AG04450 (cell line): ENCODE measurements at places on chromosomes 6 and 20.

DNA sequence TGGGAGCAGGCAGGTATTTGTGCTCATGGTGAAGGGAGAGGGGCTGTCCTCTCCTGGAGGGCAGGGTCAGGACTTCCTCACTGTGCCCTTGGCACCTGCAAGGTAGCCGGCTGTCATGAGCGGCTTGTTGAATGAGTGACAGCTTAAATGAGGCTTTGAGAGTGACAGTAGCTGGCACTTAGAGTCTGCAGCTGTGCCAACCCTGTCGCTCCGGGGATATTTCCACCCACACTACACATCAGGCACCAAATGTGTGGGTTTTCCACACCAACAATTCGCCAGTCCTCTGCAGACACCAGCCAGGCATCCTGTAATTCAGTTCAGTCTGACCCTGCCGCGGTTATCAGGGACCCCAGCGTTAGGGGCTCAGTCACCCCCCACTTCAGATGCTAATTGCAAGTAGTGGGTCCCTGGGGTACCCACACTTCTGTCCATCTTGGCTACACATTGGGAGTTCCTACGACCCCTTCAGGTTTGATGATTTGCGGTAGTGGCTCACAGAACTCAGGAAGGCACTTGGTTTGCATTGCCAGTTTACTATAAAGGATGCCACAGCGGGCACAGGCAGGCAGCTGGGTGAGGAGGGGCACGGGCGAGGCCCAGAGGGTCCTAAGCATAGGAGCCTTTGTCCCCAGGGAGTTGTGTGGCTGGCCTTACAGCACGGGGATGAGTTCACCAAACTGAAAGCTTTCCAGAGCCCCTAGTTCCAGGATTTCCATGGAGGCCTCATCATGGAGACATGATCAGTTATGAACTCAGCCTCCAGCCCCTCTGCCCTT lies 9.1 kb downstream of the MTG2 start:
- DNase-seq = no peak

GRCh38 chr20:46670585-46671584 lies 18.4 kb downstream of the TP53RK start:
- DNase-seq = no peak

DNA sequence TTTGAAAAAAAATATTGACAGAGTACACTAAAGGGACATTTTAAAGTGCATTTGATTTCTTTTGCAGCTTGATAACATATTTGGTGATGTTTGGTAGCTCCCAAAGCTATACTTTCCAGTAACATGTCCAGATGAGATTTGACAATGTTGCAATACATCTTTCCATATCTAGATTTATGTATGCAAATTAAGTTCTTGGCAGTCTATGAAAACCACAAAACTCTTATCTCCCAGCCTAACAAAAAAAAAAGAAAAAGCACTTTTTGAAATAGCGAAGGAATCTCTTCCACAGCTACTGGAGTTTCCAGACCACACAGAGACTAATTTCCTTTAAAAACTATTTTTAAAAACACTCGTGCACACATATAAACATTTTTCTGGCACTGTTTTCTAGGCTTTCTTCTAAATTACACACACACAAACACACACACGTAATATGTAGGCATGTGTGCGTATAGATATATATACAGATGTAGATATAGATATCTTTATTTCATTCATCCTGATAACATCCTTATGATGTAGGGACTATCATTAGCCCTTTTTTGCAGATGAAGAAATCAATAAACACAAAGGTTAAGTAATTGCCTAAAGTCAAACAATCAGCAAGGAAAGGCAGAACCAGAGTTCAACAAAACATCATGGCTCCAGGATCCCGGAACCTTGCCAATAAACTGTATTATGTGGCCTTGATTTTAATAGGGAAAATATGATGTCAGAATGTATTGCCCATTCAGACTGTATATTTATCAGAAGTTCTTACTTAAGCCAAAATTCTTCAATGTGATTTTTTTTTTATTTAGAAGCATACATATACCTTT lies 93.3 kb downstream of the ADGRB3 start:
- DNase-seq = no peak

DNA sequence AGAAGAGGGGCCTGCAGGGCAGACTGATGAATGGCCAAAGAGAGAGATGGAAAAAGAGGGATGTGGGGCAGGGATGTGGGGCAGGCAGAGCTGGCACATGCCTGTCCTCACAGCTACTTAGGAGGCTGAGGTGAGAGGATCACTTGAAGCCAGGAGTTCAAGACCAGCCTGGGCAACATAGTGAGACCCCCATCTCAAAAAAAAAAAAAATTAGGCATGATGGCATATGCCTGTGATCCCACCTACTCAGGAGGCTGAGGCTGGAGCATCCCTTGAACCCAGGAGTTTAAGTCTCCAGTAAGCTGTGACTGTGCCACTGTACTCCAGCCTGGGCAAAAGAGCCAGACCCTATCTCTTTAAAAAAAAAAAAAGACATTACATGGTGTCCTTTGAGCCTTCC lies 34.8 kb downstream of the RNF8 start:
- no peak for DNase-seq

- DNase-seq = peak; percentile 77
Measured at GRCh38 chr20:44692932-44693480, 22.2 kb upstream of the CCN5 start.

DNA sequence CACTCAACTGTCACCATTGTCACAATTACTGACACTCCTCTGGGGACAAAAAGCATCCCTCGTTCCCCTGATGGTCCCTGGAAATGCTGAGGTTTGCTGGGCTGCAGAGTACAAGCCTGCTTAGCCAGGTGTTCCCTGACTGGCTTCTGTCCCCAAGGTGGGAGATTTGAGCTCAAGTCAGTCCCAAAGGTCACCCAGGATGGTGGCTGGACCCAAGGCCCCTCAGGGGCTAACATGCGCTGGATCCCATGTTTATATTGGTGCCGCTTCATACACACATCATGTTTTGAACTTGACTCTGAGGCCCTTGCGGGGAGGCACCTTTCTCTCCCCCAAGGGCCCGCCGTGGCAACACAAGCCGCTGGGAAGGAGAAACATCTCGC lies 44.2 kb downstream of the PMEPA1 start:
- DNase-seq = no peak

- no peak for DNase-seq
Measured at GRCh38 chr6:168104636-168105035, 25.6 kb upstream of the FRMD1 start.

DNA sequence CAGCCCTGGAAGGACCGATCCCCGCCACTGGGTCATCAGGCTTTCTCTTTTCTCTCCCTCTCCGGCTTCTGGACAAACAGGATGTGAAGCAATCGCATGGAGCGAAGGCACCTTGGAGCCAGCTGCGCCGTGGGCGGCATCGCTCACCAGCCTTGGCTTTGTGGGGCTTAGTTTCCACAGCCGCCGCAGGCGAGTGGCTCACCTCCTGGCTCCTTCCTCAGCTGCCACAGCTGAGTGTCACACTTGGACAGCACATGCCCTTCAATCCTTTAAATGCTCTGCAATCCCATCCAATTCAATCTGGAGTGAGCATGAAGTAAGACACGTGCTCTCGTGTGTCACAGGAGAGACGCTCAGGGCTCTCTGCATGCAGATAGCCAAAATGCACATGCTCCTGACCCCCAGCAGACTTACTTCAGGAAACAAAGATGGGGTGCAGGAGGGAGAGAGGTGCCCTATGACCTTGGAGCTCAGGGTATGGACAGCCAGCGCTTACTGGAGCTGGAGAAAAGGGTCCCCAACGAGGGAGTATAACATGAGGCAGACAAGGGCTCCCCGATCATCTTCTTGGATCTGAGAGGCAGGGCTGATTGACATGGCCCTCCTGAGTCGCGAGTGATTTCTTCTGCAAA lies 70.9 kb downstream of the BMP7 start:
- no peak for DNase-seq

GRCh38 chr6:107574856-107575255 lies 84.9 kb downstream of the SOBP start:
- DNase-seq = no peak

GRCh38 chr6:112032728-112033127 lies 21.2 kb upstream of the CCN6 start:
- DNase-seq = no peak

GRCh38 chr6:12608016-12608860 lies 108.3 kb upstream of the PHACTR1 start:
- DNase-seq = no peak

DNA sequence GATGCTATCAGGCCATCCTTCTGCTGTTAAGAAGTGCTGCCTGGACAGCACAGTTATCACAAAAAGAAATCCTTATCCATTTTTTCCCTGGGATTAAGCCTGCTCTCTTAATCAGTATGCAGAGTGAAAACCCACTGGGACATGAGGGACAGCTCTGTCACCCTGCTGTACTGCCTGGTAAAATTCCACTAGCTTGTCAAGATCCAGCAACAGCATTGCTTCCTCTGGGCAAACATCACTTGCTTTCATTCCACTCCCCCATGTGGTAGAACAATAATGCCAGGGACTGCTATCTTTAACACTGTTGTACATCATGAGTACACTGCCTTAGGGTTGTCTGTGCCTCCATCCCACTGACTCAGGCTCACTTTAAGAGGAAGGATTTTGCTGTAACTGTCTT lies 331.3 kb downstream of the KIF16B start:
- no peak for DNase-seq

- no peak for DNase-seq
Measured at GRCh38 chr6:11615214-11615602, 77.7 kb downstream of the TMEM170B start.

DNA sequence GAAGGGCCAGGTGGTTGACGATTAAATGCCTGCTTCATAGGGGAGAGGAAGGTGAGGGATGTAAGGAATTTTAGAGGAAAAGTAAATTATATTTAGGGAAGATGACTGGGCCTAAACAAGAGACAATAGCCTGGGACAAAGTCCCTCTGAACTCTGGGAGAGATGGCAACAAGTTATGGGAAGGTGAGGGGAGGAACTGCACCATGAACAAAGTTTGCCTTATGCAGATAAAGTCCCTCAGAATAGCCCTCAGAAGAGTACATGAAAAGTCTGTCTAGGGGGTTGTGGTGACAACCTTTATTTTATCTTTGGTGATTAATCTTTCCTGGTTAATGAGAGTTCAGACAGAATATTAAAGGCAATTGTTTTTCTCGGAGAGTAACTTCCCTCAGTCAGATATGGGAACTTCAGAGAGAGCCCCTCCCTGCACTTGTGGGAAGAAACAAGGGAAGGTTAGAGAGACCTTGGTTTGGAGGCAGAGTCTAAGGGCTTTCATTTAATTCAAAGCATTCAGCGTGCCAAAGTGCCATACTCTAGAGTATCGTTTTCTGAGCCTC lies 27.1 kb upstream of the FAM217A start:
- DNase-seq = no peak

DNA sequence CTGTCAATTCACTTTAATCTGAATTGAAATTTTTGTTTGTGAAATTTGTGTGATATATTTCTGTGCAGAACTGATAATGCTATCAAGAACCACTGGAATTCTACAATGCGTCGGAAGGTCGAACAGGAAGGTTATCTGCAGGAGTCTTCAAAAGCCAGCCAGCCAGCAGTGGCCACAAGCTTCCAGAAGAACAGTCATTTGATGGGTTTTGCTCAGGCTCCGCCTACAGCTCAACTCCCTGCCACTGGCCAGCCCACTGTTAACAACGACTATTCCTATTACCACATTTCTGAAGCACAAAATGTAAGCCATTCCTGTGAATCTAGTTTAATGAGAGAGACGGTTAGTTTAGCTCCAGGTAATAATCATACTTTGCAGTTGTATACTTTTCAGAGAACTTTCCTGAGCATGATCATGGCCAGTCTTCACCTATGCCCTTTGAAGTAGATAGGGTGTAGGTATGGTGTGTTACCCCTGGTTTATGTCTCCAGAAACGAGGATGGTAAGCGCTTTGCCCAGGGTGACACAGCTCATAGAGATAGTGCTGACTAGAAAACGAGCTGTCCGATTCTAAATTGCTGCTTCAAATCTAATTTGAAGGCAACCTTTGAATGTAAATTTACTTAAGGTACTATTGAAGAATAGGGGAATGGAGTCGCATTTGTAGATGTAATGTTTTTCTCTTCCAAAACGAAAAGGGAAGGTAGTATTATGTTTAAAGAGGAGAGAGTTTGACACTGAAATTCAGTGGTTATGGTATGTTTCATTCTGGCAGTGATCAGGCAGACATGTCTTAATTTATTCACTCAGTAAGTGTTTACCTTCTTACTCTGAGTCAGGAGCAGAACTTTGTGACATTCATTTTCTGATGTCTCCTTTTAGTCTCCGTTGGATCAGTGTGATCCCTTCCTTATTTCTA lies 11.4 kb downstream of the MYB start:
- no peak for DNase-seq
